ENCODE measurements at places on chromosomes 4 and X.

DNA sequence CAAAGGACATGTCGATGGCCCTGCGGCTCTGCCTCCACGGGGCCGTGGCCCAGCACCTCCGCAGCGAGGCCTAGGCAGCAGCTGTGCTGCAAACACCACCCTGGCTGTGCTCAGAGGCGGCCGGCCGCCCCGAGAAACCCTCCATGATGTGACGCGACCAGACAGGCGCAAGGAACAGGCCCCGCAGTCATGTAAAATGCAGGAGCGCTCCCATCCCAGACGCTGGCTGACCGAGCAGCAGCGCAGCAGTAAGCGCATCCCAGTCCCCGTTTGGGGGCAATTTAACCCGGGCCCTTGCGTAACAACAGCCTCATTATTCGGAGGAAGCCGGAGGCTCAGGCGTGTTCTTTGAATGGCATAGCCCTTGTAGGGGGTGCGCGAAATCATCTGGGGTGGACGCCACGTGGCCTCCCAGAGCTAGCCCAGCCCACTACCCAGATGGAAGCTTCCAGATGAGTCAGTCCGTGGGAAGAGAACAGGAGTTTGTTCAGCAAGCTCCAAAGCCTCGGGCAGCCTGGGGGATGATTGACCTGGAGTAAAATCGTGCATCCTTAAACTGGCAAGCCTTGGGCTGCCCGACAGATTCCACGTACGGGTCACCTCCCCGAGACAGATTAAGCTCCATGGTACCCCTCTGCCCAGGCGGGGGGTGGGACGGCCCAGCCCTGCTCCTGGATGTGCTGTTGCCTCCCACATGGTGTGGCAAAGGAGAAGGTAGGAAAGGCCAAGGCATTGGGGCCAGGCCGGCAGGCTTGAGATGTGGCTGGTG, 124.0 kb downstream of the HMX1 start:
- no peak for DNase-seq

GRCh38 chrX:101229170-101229569, 9.6 kb downstream of the DRP2 start:
- no peak for DNase-seq

DNA sequence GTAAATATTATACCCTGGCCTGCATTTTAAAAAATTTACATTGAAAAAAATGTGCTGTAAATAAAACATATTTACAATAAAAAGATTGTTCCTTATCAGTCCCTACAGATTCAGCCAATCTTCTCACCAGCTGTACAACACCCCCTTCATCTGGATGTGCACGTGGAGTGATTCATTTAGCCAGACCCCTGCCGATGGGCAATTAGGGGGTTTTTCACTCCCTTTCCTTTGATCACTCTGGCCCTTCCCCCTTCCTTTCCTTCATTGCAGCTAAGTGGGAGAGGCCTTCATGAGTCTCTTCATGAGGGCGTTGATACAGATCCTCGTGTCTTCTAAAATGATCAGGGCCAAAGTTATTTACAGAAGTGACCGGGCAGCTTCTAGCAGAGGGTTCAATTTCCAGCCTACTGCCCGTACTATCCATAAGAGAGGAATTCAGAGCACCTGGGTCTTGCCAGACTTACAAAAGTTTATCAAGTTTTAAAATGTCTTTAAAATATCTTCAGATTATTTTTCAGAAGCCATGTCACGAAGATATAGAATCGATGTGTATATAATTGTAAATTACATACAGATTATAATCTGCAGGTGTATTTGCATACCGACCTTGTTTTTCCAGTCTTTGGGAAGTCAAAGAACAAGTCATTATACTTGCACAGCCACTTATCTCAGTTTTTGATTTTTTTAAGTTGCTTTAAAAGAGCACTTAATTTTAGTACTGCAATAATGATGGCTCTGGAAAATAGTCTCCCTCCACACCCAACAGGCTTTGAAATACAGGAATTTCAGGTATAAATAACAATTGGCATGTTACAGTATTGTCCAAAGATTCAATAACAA, 21.4 kb upstream of the RASL11B start:
- DNase-seq, result no peak

- DNase-seq, result no peak
Measured at GRCh38 chr4:80709082-80709869, 321.2 kb upstream of the BMP3 start.

DNA sequence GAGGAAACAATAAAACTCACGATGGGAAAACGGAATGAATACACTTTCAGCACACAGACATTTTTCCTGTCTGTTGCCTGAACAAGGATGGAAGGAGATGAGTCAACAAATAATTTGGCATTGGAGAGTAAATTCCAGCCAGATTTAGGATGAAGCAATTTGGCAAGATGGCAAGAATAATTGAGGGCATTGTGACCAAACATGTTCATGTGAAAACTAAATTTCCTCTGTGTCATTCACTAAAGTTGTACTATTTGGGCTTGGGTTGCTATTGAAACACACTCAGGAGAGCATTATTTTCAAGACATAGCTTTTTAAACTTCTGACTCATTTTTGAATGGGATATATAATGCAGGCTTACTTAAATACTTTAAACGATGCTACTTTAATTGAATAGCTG, 1614.4 kb downstream of the PCDH19 start:
- DNase-seq, result no peak

- DNase-seq, result no peak
Measured at GRCh38 chr4:186250760-186251159, 15.2 kb upstream of the F11 start.

GRCh38 chr4:125750399-125750798, 435.6 kb downstream of the FAT4 start:
- DNase-seq, result no peak

DNA sequence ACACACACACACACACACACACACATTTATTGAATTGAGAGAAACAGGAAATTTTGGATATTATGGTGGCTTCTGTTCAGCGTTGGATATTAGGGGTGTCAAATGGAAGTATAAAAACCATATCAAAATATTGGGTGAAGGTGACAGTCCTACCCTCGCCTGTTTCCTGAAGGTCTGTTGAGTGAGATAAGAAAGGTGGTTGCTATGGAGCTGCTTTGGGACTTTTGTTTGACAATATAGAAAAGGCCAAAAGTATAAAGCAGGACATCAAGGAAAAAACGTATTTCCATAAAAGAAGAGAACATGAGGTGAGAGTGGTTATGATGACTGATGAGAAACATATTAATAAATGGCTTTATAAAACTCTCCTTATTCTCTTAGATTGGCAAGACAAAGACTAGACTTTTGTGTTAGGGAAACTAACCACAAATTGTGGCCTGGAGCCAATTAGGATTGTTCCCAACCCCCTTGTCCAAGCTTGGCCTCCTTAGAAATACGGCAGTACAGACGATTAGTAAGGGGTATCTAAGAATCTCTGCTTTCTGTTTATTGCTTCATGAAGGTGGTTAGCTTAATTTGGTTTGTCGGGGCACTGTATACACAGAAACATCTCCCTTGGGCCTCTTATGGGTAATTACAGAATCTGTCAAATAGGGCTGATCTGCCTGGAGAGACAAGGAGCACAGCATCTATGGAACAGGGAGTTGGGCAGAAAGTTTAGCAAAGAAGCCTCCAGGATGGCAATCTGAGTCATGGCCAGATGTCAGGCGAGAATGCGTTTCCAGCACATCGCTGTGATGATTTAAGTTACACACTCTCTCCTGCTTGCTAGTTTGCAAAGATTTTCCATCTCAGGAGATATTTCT, 198.0 kb downstream of the CBR4 start:
- no peak for DNase-seq

DNA sequence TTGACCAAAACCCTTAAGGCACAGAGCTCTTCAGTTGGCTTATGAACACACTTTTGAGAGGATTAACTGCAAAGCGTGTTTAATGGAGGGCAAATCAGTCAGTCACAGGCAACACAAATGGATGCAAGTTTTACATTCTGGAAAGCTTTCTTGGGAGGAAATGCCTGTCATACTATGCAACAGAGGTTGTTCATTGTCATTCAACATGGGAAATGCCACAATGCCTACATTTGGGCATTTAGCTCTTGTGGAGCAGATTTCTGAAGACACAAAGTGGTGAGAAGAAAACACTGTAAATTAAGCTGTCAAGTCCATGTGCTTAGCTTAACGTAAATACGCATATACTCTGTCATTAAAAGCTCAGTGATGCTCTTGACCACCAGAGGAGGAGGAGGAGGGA, 41.1 kb downstream of the CBLL2 start:
- no peak for DNase-seq

All from kidney epithelial cell (primary cell).